Activated T-helper 2 cell treated with anti-CD3 and anti-CD28 coated beads, Interferon-gamma antibody, Interleukin-2, Interleukin-4, amounts not matched to agents 10 μg/mL and 5 μg/mL and 100 μg/mL, durations not matched to agents 14 hours and 24 hours and 36 hours (primary cell): ENCODE measurements at places on chromosomes 4 and X. TPM values are rescaled to one million over a fixed set of nuclear protein-coding genes. Genes with fewer than 3 reads are reported as not detected.

GRCh38 chr4:36128689-36129088 is 115.6 kb downstream of the ARAP2 start:
- H3K27me3 ChIP-seq, result no peaks in the 10 kb centered on the region
- H3K36me3 ChIP-seq, result peaks cover 36% of the 10 kb centered on the region
- H3K27ac ChIP-seq, result no peak overlapping the region

DNA sequence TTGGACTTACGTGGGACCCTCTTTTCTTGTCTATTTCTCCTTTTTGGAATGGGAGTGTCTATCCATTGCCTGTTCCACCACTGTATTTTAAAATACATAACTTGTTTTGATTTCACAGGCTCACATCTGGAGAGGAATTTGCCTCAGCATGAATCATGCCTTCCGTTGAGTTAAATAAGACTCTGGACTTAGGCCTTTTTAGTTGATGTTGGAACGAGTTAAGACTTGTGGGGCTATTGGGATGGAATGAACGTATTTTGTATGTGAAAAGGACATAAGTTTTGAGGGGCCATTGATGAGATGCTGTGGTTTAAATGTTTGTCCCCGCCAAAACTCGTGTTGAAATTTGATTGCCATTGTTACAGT is 66.2 kb downstream of the BEX3 start:
- no peak overlapping the region for H3K4me3 ChIP-seq
- DNase-seq, result no peak
- no peaks in the 10 kb centered on the region for H3K4me1 ChIP-seq
- no peaks in the 10 kb centered on the region for H3K27me3 ChIP-seq
- no peaks in the 10 kb centered on the region for H3K36me3 ChIP-seq

GRCh38 chrX:7220121-7220520 is 72.2 kb upstream of the PUDP start:
- H3K4me3 ChIP-seq, result no peak overlapping the region
- no peaks in the 10 kb centered on the region for H3K4me1 ChIP-seq
- DNase-seq, result no peak
- H3K36me3 ChIP-seq, result no peaks in the 10 kb centered on the region
- H3K27ac ChIP-seq, result no peak overlapping the region

DNA sequence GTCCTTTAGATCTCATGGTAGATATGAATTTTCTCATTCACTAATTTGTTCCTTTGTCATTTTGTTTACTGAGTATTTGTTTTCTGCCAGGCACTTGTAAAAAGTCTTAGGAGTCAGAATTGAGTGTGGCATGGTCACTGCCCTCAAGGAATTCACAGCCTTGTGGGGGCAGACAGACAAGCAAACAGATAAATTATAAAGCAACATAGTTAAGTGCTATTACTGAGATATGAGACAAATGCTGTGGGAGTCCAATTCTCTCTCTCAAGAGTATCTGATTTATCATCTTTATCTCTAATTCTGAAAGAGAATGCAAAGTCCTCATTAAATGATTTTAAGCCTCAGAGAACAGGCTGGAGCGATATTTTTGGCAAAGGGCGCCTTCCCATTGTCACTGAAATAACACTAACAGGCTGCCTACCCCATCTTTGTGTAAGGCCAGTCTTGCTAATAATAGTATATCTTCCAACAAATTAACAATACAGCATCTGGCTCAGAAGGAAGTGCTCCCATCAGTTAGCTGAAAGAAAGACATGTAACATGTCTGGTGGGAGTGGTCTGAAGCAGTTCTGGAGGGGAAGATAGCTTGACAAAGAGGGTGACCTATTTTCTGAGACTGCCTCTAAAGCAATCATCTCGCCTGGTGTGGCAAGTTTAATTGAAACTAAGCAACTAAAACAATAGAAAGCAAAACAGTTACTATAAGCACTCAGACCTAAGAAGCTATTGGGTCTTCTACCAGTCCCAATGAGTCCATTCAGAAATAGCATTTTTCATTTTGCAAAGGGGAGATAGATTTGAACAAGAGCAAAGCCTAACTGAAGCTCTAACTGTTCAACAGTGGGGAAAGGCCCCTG is 61.5 kb upstream of the AMOT start:
- no peak overlapping the region for H3K27ac ChIP-seq
- no peak for DNase-seq
- H3K36me3 ChIP-seq, result no peaks in the 10 kb centered on the region

GRCh38 chrX:44143061-44143602 is 169.9 kb upstream of the NDP start:
- H3K4me3 ChIP-seq, result no peak overlapping the region

DNA sequence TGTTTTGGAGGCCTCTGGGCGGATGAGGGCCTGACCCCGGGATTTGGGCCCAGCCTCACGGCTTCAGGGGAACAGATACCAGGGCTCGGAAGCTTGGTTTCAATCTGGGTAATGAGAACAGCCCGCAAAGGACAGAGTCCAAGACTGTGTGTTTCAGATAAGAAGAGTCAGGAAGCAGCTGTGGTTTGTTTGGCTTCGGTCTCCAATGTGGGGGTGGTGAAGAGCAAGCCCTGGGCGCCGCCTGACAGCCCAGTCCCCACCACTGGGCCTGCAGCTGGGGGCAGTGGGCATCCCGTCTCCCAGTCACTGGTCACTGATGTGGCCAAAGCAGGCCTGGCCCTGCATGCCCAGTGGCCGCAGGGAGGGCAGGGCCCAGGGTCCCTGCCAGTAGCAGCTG is 9.1 kb downstream of the WFS1 start:
- H3K27me3 ChIP-seq, result peaks cover 3% of the 10 kb centered on the region
- DNase-seq, result no peak
- no peaks in the 10 kb centered on the region for H3K36me3 ChIP-seq
- peaks cover 7% of the 10 kb centered on the region for H3K4me1 ChIP-seq
- H3K27ac ChIP-seq, result no peak overlapping the region

DNA sequence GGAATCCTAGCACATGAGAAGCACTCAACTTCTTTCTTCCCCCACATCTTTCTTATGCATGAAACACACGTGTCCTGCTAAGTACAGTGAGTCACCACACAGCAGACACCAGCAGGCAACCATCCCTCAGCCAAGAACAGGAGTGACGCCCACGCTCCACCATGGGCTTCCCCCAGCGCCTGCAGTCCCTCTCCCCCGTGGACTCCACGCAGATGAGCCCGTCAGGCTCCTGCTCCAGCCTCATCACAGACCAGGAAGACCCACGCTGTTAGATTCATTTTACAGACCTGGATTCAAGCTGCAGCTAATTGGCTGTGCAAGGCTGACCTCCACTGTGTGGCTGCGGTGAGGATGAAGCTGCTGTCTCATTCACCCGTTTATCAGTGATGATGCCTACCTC is 16.7 kb downstream of the HMX1 start:
- peaks cover 2% of the 10 kb centered on the region for H3K4me1 ChIP-seq
- H3K4me3 ChIP-seq, result no peak overlapping the region
- peaks cover 44% of the 10 kb centered on the region for H3K27me3 ChIP-seq

PHKA2 gene
- 20.9 and 22.0 TPM in 2 replicates for total RNA-seq

NR3C2 gene
- total RNA-seq, result 0.21 and 0.32 TPM in 2 replicates

CCDC110 gene
- not detected in 2 replicates for total RNA-seq

DNA sequence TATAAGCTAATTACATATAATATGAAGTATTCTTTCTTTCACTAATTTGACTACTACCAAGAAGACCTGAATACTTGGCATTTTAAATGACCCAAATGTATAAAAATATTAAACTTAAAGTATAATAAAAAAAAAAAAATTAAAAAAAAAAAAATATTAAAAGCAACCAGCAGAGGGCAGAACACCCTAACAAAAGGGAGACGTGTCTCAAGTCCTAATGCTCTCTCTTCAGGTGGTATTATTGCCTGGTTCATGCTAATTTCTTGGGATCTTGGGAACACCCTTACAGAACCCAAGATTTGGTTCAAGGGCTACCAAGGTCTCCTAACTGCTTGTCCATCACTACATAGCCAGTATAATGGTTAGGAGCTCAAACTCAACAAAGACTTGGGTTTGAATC is 754.8 kb downstream of the RAB28 start:
- no peak overlapping the region for H3K27ac ChIP-seq
- DNase-seq, result no peak
- H3K27me3 ChIP-seq, result peaks cover 1% of the 10 kb centered on the region
- H3K36me3 ChIP-seq, result no peaks in the 10 kb centered on the region

DNA sequence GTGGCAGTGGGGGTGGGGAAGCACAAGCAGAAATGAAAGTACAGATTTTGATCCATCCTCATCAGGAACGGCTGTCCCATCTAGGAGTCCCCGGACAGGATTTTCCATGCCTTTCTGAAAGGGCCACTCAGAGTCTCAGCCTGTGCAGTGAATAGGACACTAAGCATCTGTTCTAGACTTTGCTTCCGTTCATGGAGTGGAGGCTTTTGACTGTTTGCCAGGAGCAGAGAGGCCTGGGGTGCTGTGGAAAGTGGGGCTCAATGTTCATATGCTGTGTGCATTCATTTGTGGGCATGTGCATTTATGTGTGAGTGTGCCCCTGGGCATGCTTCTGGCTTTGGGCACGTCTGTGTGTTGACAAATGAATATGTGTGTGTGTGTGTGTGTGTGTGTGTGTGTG is 25.6 kb upstream of the MAMLD1 start:
- H3K4me3 ChIP-seq, result no peak overlapping the region
- no peaks in the 10 kb centered on the region for H3K36me3 ChIP-seq
- peaks cover 9% of the 10 kb centered on the region for H3K4me1 ChIP-seq
- DNase-seq, result no peak
- no peaks in the 10 kb centered on the region for H3K27me3 ChIP-seq
- H3K27ac ChIP-seq, result no peak overlapping the region
